ENCODE measurements at places on chromosomes 5 and 9. TPM values are rescaled to one million over a fixed set of nuclear protein-coding genes. Genes with fewer than 3 reads are reported as not detected.

- DNase-seq: no peak
These were observed 174.7 kb downstream of the GAS1 start for GRCh38 chr9:86772635-86772993.

DNA sequence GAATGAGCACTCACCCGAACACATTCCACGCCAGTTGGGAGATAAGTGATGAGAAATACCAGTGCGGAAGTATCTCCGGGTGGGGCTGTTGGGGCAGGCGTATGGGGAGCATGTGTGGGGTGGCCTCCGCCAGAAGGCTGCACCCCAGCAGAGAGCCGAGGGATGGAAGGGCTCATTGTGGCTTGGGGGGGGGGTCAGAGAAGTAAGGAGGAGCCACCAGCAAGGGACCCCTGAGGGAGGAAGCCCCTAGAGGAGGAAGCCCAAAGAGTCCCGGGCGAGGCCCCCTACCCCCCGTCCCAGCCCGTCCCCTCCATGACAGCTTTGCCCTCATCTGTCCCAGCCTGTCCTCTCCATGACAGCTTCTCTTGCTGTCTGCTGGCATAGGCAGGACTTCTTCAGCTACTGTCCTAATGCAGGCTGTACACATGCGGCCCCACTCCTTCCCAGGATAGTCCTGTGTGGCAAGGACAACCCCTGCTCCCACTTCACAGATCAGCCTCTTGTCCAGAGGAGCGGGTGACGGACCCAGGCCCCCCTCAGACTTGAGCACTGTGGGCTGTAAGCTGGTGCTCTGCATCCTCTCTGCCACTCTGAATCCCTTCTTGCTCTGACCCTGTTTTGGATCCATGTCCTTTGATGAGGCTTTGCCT lies 239.6 kb downstream of the CACNA1B start:
- DNase-seq: no peak

- DNase-seq: no peak
These were observed 125.8 kb upstream of the SHB start for GRCh38 chr9:38194870-38195269.

DNA sequence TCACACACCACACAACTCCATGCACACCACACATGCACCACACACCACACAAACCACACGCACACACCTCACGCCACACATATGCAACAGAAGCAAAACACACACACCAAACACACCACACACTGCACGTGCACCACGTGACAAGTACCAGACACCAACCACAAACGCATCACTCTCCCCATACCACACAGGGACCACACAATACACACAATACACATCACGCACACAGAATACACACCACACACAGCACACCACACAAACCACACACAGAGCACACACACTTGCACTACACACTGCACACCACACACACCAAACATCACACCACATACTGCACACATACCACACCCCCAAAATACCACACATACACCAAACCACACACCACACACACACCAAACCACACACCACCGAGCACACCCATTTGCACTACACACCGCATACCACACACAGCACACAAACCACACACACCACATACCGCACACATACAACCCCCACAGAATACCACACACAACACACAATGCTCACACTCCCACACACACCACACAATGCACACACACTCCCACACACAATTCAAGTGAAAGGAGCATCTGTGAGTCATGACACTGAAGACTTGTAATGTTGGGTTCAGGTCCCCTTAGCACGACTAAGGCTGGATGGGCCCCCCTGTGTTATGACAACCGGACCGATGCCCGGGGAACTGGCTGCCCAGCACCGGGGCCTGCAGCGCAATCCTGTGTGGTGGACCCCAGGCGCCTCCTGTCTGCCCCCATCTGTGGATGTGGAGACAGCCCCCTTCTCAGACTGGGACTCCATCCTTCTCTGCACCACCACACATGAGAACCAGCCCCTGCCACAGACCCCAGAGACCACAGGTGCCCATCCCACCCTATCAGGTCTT lies 6.0 kb upstream of the ZDHHC11 start:
- no peak for DNase-seq

DNA sequence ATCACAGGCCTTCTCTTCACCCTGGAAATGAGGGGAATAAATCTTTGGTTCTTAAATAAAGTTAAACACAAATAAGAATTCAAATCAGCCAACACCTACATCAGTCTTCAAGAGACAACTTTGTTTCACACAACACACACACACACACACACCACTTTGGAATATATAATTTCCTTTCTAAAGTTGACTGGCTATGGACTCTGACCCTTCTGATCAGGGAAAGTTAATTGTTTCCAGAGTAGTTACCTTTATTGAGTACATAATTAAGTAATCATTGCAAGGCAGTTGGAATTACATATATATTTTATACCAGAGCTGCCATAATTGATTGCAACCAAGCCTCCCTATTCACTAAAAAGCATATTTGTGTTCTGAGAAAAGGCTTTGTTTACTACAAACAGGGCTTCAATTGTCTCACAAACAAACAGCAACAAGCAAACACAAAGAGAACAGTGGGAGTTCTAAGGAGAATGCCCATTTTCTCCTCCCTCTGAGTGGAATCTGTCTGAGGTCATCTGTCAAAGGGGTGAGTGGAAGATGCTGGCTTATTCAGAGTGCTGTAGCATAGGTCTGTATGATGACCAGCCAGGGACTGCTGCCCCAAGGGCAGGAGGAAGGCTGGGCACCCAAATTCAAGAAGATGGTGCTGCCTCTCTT lies 136.6 kb downstream of the SEMA6A start:
- no peak for DNase-seq

APC gene
- total RNA-seq: 53.7 TPM

ZNF883 gene
- 8.6 TPM for total RNA-seq

TIMD4 gene
- total RNA-seq: not detected

GRCh38 chr5:128477944-128478343 lies 60.1 kb downstream of the FBN2 start:
- no peak for DNase-seq

GRCh38 chr9:92671323-92671722 lies 1.4 kb upstream of the IPPK start:
- DNase-seq: no peak

DNA sequence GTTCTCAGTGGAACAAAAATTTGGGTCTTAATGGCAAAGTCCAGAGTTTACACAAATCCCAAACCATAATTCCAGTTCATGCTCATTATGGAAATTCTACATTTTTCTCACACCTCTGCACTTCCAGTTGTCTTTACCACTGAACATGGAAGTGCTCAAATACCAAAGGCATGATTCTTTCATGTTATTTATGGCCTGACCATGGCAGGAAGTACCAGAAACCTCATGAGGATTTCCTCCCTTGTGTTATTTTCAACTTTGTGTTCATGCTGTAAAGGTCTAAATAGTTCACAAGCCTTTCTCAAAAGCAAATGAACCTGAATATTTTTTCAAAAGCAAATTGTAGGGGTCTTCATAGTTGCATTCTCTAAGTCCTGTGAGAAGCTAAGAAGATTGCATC lies 82.0 kb upstream of the ITGA1 start:
- no peak for DNase-seq

DNA sequence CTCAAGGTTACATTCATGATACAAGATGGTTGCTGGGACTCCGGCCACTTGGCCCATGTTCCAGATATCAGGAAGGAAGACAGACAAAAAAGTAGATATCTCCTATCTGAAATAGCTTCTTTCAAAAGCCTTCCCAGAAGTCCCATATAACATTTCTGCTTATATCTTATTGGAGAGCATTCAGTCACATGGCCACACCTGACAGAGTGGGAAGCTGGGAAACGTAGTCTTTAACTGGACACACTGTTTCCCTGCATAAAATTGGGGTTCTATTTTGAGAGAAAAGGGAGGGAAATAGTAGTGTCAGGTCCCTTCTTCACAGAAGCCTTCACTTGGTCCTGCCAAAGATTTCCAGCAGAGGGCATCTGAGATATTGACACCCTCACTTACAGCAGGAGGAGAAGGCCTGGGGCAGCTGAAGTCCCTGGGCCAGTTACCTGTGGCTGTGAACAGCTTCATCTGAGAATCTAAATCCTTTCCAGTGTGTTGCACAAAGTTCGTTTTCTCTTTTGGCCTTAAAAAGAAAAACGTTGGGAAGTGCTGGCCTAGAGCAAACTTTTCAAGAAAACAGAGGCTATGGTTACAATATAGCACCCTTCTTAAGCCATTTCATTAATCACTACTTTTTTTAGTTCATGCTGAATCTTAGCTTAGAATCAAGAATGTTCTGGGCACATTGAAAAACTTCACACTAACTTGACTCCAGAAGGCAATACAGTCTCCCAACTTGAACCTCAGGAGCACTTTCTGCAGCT lies 33.5 kb downstream of the SPEF2 start:
- DNase-seq: no peak

GRCh38 chr9:115146581-115147021 lies 28.6 kb upstream of the TNC start:
- no peak for DNase-seq

DNA sequence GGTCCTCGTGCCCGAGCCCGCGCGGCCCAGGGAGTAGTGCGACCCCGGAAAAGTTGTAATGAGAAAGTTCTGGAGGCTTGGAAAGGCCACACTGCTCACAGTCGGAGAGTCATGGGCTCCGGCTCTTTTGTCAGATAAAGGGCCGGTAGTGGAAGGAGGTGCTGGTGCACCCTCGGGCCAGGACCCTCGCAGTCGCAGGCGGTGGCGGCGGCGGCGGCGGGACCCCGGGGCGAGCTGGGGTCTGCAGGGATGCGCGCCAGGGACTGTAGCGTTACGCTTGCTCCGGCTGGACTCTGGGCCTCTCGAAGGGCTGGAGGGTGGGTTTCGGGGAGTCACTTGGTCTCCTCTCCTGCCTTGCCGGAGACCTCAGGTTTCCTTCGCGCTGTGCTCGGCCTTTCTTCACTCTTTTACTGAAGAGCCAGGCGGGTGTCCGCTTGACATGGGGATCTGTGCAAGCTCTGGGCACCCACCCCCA lies 1.5 kb downstream of the RORB start:
- no peak for DNase-seq

GRCh38 chr9:2729003-2729402 lies 11.7 kb downstream of the KCNV2 start:
- DNase-seq: no peak

- DNase-seq: no peak
These were observed 100.8 kb downstream of the CTNND2 start for GRCh38 chr5:11803436-11803835.

- DNase-seq: no peak
These were observed 72.6 kb upstream of the PUM3 start for GRCh38 chr9:2916382-2916985.

- DNase-seq: no peak
These were observed 314.0 kb downstream of the AGTPBP1 start for GRCh38 chr9:85427772-85428171.

DNA sequence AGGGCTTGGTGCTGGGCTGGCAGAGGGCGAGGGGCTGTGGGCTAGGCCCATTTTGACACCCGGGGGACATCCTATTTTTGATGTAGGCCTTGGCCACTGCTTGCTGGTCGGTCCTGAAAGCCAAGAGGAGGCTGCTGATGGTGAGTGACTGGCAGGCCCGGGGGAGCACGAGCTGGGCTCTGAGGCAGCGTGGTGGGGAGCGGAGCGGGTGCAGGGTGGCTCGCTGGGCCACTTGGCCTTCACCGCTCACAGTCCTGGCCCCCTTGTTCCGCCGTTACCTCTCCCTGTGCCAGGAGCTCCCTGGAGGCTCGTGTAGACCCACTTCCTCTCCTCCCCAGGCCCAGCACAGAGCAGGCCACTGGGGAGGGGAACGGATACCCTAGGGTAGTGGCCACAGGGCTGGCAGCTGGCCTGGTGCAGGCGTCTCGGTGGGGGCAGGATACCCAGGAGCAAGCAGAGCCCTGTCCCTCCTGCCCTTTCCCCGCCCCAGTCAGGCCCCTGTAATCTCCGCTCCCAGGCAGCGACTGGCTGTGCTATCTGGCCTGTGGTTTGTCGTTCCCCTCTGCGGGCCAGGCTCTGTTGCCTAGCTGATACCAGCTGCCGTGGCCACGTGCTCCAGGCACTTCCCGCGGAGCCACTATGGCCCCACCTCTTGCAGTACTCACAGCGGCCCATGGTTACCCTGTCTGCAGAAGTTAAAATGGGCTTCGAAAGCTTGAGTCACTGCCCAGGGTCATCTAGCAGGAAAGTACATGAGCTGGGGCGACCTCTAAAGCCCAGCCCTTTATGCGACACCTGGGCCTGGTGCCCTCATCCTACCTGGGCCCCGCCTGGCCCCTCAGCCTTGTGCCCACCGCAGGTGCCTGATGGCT lies 11.7 kb upstream of the DOLPP1 start:
- no peak for DNase-seq

GRCh38 chr5:76225336-76225735 lies 142.2 kb downstream of the SV2C start:
- no peak for DNase-seq

GRCh38 chr5:96172436-96172835 lies 210.8 kb upstream of the ELL2 start:
- no peak for DNase-seq

- DNase-seq: no peak
These were observed 18.5 kb downstream of the TBC1D2 start for GRCh38 chr9:98236901-98237487.

DNA sequence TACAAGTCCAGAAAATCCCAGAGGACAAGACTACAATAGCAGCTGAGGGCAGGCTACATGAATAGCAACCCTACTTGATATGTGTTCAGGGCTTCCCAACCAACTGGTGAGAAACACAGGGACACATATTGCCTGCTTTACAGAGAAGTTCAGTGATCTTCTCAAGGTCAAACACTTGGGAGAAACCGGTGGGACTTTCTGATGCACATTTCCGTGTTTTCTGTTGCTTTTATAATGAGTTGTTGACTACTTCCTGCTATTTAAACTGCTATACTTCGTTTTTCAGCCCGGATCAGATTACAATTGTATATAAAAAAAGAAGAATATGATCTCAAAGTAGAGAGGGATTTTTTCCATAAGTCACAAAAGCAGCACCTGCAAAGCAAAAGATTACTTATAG lies 175.1 kb downstream of the SNX18 start:
- DNase-seq: no peak

- no peak for DNase-seq
These were observed 37.4 kb downstream of the KIF2A start for GRCh38 chr5:62343428-62343827.

DNA sequence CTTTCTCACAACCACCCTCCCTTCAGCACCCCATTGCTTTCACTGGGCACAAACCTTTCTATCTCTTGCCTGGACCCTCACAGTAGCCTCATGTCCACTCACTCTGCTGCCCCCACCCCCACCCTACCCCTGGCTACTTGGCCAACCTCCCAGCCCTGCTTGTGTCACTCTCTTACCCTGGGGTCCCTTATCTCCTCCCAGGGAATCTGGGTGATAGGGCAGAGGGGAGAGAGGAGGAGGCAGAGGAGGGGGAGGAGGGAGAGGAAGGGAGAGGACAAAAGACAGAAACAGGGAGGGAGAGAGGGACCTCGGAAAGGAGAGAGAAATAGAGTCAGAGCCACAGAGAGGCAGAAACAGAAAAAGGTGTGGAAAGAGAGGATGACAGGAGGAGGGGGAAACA lies 25.0 kb upstream of the KIF12 start:
- DNase-seq: no peak

OR1N2 gene
- not detected for total RNA-seq

All from mesothelial cell of epicardium (in vitro differentiated cells).